Uterine smooth muscle cell (primary cell): ENCODE measurements at places on chromosomes 11 and 22. TPM values are rescaled to one million over a fixed set of nuclear protein-coding genes. Genes with fewer than 3 reads are reported as not detected.

Gene CD82
- total RNA-seq, result 18.5 and 22.2 TPM in 2 replicates

Gene PRSS23
- total RNA-seq, result 161 and 254 TPM in 2 replicates

Gene MYEOV
- 0.62 and 5.2 TPM in 2 replicates for total RNA-seq

Gene ZNF280B
- total RNA-seq, result 1.00 and 1.1 TPM in 2 replicates

Gene RFPL2
- not detected in 2 replicates for total RNA-seq

Gene OR2AG1
- not detected in 2 replicates for total RNA-seq

Gene MUC5AC
- total RNA-seq, result under 0.01 TPM in 1 of 2 replicates, not detected in the other

Gene DDB1
- total RNA-seq, result 353 and 373 TPM in 2 replicates

Gene MARK2
- 7.2 and 8.2 TPM in 2 replicates for total RNA-seq

Gene ACR
- total RNA-seq, result not detected in 2 replicates

Gene RBFOX2
- 175 and 194 TPM in 2 replicates for total RNA-seq

Gene KREMEN1
- 3.1 and 6.6 TPM in 2 replicates for total RNA-seq

Gene TP53I11
- total RNA-seq, result 9.7 and 13.1 TPM in 2 replicates

Gene HOATZ
- under 0.01 TPM in 1 of 2 replicates, not detected in the other for total RNA-seq
